ENCODE measurements at places on chromosomes 4 and X. TPM values are rescaled to one million over a fixed set of nuclear protein-coding genes. Genes with fewer than 3 reads are reported as not detected.

DNA sequence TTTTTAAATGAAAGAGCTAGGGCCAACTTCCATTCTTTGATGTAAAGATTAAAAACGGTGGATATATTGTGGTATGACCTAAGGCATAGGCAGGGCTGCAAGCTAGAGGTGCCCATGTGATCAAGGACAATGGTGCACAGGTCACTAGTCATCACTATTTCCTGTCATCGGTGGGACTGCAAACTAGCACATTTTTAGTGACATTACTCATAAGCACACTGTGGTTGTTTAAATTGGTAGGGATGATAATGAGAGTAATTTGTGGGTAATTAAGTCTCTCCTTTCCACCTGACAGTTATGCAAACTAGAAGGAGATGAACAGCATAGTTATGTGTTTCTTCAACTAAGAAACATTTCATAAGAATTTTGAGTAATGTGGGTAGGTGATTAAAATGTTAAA, 85.4 kb downstream of the GPRIN3 start:
- no peak overlapping the region for H3K4me3 ChIP-seq
- no peaks in the 10 kb centered on the region for H3K36me3 ChIP-seq
- no peak for DNase-seq
- H3K27me3 ChIP-seq = no peaks in the 10 kb centered on the region

DNA sequence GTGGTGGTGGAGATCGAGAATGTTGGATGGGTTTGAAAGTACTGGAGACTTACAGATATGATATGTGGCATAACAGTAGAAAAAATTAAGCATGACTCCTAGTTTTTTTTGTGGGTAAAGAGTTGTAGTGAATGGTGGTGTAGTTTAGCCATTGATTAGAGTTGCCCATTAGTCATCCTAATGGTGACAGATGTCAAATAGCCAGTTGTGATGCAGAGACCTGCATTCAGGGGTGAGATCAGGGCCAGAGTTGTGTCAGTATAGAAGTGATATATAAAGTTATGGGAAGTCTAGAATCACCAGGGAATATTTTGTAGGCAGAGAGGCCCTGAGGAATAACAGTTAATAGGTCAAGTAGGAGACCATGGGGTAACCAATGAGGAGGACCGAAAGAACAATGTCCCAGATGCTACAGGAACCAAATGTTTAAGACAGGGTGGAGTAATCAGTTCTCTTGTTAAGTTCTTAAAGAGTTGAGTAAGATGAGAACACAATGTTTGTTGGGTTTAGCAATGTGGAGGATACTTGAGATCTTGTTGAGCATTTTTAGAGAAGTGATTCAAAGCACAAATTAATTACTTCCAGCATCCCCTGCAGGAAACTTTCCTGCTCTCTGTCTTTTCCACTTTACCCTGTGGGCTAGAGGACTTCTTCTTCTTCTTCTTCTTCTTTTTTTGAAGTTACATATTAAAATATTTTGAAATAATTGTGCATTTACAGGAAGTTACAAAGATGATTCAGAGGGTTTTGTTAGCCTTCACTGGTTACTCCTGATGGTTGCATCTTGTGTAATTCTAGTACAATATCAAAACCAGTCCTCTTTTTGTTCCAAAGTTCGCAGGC, 13.3 kb downstream of the SGMS2 start:
- no peaks in the 10 kb centered on the region for H3K4me1 ChIP-seq
- no peaks in the 10 kb centered on the region for H3K27me3 ChIP-seq
- H3K36me3 ChIP-seq = no peaks in the 10 kb centered on the region
- H3K4me3 ChIP-seq = no peak overlapping the region

- no peak overlapping the region for H3K4me3 ChIP-seq
- H3K27me3 ChIP-seq = no peaks in the 10 kb centered on the region
- H3K4me1 ChIP-seq = no peaks in the 10 kb centered on the region
- H3K36me3 ChIP-seq = peaks cover 5% of the 10 kb centered on the region
- H3K27ac ChIP-seq = no peak overlapping the region
These were observed 9.4 kb downstream of the PLCXD1 start for GRCh38 chrX:290476-291166.

GRCh38 chrX:111585337-111585736, 73.9 kb downstream of the SERTM2 start:
- no peaks in the 10 kb centered on the region for H3K4me1 ChIP-seq
- H3K4me3 ChIP-seq = no peak overlapping the region
- no peaks in the 10 kb centered on the region for H3K36me3 ChIP-seq
- DNase-seq = no peak

DNA sequence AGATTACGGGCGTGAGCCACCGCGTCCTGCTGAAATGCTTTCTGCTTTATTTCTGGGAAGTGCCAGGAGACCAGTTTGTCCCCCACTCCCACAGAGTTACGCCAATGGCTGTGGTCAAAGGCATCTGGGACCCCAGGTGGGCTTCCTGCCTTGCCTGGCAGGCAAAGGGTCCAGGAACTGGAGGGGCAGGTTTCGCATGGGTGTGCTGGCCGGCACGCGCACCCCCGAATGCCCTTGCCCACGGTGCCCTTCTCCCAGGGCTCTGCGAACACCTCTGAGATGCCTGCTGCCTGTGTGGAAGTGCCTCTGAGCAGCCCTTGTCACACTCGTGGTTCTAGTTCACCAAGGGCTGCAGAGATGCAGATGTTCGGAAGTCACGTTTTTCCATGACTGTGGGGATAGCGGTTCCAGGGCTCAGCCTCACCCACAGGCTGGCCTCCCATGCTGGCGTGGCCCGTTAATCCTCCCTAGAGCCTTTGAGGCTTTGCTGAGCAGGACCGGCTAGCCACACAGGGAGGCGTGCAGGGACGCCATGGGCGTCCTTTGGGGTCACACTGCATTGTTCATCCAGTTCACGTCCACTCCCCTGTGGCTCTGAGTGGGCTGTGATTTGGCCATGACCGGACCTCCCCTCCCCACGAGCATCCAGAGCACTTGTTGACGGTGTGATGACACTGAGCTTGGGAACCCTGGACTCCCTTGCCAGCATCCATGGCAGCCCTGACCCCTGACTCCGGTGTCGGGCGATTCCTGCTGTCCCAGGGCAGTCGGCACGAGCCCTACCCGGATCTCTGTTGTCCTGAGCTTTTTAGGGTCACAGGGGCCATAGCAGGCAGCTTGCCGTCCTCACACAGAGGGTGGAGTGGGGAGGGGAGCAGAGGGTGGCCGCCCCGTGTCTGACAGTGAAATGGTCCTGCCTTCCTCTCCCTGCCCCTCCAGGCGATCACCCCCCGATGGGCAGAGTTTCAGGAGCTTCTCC, 12.7 kb upstream of the ADD1 start:
- H3K27ac ChIP-seq = no peak overlapping the region
- H3K27me3 ChIP-seq = no peaks in the 10 kb centered on the region
- DNase-seq = no peak
- H3K4me1 ChIP-seq = no peaks in the 10 kb centered on the region

The CSAG3 gene
- total RNA-seq = 0.26 TPM

Measured in Panc1 (cell line).